GM18507 (cell line): ENCODE measurements at places on chromosomes 7 and 10.

DNA sequence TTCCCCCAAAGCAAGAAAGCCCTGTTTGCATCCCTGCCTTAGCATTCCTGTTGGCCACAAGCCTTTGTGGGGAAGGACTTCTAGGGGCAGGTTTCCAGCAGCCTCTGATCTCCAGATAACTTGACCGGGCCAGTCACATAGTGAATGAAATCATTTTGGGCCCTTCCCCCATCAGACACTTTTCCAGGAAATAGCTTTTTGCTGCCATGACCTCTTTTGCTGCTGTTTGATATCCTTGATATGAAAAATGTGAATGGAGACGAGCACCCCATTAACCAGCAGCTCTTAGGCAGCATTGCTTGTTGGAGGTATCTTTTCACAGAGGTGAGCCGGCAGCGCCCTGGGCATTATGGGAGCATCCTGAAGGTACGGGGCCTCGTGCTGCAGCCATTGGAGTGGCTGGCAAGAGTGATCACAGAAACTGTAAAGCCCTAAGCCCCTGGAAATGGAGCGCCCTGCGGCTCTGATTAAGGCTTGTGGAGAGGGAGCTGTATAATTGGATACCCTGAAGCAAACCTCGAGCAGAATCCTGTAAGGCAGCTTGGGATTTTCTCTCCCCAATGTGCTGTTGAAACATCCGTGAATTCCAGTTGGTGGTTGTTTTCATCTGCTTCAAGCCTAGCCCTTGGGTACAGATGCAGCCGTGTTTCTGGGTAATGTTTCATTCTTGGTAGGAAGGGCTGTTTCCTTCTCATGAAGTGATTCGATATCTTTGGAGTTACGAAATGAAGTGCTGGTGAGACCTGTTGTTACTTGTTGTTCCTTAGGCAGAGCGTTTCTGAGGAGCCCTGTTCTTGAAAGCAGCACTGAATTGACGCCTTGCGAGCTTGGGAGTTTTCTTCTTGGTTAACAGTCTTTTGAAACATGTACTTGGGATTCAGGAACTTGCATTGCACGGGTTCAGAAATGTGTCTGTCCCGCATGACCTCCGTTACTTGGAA is 179.0 kb downstream of the PTEN start:
- DNase-seq, result no peak

DNA sequence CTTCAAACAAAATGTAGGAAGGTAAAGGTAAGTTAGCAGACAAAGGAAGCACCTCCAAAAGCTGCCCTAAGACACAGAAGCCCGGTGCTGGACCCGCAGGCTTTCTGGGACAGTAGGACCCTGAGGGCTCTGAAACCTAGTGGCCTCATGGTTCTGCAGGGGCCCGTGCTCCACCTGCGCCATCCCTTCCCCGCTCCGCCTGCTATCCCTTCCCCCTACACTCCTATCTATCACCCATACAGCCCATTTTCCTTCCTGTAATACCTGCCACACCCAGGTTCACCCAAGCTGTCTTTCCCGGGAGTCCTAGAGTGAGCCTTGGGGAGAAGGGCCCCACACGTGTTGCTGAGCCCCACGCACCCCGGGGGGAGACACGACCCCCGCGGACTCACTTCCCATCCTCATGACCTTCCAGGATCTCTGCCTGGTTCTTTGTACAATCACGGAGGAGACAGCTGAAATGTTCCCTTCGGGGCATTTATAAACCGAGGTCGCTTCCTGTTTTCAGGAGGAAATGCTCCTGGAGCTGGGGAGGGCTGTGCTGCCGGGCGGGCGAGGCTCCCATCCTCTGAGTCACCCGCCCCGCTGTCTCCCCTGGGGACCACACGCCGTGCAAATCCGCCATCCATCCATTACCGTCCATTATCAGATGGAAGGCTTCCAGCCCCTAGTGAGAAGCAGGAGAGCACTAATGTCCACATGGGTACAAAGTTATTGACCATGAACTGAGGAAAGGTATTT is 251.7 kb upstream of the PITRM1 start:
- no peak for DNase-seq

DNA sequence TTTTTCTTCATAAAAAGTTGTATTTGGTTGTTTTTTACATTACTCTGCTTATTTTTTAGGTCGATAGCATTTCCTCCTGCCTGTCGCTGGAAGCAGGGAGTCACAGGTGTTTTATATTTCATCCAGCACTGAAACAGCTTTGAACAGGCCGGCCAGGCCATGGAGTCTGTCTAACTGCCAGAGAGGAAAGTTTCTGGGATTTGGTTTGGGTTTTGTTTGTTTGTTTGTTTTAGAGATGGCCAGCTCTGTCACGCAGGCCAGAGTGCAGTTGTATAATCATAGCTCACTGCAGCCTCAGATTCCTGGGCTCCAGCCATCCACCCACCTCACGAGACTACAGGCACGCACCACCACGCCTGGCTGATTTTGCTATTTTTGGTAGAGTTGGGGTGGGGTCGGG is 23.4 kb downstream of the PROSER2 start:
- DNase-seq, result no peak

DNA sequence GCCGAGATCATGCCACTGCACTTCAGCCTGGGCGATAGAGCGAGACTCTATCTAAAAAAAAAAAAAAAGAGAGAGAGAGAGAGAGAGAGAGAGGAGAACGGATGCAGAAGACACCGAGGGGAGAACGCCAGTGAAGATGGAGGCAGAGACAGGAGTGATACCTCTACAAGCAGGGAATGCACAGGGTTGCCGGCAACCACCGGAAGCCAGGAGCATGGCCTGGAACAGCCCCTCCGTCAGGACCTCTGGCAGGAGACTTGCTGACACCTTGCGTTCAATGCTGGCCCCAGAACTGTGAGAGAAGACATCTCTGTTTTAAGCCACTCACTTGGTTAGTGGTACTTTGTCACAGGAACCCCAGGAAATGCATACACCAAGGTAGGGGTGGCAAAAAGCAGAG is 38.1 kb upstream of the DUSP5 start:
- no peak for DNase-seq

GRCh38 chr7:25678215-25678614 is 449.9 kb upstream of the NPVF start:
- DNase-seq, result no peak

GRCh38 chr7:100407285-100408180 is 21.0 kb downstream of the ZCWPW1 start:
- DNase-seq, result peak; percentile 56

GRCh38 chr10:102540023-102540422 is 36.3 kb downstream of the SUFU start:
- no peak for DNase-seq

- no peak for DNase-seq
Measured at GRCh38 chr10:98576096-98576495, 129.4 kb upstream of the HPS1 start.

GRCh38 chr10:112510384-112510783 is 63.4 kb downstream of the VTI1A start:
- DNase-seq, result no peak

- no peak for DNase-seq
Measured at GRCh38 chr10:121002586-121003205, 151.5 kb downstream of the WDR11 start.

- no peak for DNase-seq
Measured at GRCh38 chr7:101519324-101520023, 109.6 kb downstream of the MYL10 start.

DNA sequence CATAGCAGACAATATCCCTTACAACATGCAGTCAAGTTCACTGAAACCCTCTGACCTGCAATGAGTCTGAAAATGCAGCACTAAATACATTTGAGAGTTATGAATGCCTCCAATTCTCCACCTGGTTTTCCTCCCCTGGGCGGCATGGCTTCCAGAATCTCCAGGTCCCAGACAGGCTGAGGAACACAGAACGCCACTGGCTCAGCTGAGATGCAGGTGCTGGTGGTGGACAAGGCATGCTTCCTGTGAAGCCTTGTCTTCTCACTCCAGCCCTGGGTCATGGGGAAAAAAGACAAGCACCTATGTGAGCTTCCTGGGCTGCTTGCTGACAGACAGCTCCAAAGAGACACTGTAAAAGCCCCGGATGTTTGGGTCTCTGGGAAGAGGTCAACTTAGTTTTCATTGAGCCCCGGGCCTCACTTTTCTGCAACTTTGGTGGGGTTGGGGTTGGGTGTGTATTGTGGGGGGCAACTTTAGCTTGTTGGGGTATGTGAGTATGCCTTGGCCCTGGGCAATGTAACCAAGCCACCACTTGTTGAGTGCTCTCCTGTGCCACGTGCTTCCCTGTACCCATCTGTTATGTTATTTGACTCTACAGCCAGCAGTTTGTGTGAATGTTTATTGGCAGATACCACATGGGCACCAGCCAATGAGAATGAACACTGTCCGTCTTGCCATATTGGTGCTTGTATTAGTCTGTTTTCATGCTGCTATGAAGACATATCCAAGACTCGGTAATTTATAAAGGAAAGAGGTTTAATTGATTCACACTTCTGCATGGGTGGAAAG is 127.8 kb downstream of the EMX2 start:
- no peak for DNase-seq

DNA sequence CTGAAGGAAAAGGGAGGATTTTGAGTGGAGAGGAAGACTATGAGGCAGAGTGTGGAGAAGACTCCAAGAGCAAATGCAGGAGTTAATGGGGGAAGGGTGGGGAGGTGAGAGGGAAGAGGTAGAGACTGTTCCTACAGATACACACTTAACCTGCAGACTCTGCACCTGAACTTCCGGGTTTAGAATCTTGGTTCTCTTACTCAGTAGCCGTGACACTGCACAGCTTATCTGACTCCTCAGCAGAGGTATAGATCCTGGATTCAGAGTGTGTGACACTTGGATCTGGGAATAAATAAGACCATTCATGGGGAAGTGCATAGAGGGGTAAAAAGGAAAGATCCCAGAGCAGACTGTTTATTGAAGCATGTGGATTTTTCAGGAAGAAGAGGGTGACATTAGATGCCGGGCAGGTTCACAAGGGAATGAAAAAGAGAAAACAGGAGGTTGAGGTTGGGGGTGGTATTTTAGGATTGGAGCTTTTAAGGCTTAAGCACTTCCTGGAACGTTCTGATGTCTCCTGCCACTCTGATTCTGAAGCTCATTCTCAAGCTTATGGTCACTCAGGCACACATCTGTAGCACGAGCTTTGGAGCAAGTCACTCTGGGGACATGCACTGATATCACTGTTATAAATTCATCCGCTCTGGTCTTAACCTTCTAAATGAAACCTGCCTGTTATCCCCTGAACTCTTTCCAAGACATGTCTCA is 5.7 kb upstream of the ZC3HAV1L start:
- DNase-seq, result no peak

GRCh38 chr7:30841801-30842541 is 69.7 kb upstream of the AQP1 start:
- no peak for DNase-seq

DNA sequence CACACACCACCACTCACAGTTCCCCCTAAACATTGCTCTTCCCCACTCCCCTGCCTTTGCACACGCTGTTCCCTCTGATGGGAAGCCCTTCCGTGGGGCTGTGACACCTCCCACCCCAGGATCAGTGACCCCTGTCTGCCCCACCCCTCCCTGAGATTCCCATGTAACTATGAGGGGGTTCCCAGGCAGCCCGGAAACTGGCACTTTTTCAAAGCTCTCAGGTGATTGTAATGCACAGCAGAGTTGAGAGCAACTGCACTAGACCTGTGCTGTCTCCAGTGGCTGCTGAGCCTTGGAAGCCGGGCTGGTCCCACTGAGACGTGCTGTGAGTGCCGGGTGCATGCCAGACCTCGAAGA is 29.8 kb downstream of the GPRIN2 start:
- no peak for DNase-seq
